Nucleus accumbens (tissue), 56 donors: ENCODE measurements at places on chromosomes 4 and X.

- DNase-seq = no peak
Measured at GRCh38 chr4:174657472-174657871, 135.2 kb upstream of the HPGD start.

- peak; percentile 4 for DNase-seq
Measured at GRCh38 chr4:88659055-88659889, 38.4 kb downstream of the NAP1L5 start.

GRCh38 chrX:53211391-53211978, 13.5 kb downstream of the KDM5C start:
- no peak for DNase-seq

- no peak for DNase-seq
Measured at GRCh38 chrX:50865311-50865710, 45.2 kb upstream of the BMP15 start.

GRCh38 chr4:10169839-10170387, 53.3 kb upstream of the WDR1 start:
- DNase-seq = no peak

- DNase-seq = no peak
Measured at GRCh38 chr4:153988492-153989363, 199.8 kb upstream of the SFRP2 start.

GRCh38 chr4:87880106-87880505, 47.3 kb downstream of the MEPE start:
- DNase-seq = no peak

DNA sequence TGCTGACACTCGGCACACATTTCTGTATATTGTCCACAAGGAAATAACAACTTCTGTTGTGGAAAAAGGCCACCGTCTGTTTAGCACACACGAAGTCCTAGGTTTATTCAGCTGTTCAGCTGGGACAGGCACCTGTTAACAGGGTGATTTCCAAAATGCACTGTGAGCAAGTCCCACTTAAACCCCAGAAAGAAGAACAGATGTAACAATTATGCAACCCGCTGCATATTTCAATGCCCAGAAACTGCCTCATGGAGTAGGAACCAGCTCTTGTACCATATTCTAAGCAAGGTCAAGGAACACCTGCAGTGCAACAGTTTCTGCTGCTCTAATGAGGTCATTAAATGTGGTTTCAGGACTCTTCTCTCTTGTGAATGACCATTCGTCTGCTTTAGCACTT, 77.1 kb downstream of the GEMIN8 start:
- DNase-seq = no peak

- DNase-seq = no peak
Measured at GRCh38 chrX:45360571-45360970, 159.9 kb upstream of the DIPK2B start.

DNA sequence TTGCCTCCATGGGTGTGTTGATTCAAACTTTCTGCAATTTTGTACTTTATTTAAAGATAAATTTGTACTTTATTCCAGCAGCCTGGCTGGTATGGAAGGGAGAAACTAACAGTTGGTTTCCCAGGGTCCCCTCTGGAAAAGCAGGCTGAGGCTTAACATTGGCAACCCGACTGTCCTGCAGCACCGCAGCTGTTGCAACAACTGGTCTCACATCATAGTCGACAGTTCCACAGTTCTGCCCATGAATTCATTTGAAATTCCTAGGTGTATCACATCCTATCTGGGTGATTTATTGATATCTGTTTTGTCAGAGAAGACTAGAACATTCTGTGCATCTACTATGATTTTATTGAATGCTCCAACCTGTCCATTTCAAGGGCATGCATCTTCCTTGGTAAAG, 98.8 kb upstream of the GATB start:
- no peak for DNase-seq
